ENCODE measurements at places on chromosomes 3 and 15. TPM values are rescaled to one million over a fixed set of nuclear protein-coding genes. Genes with fewer than 3 reads are reported as not detected.
A peak's percentile ranks its signal among the peaks of the same experiment; 100 is the strongest.

PP2D1 gene
- total RNA-seq = not detected

PIGZ gene
- 1.7 TPM for total RNA-seq

HYKK gene
- total RNA-seq = 9.6 TPM

ZNF385D gene
- total RNA-seq = 1.5 TPM

CASR gene
- not detected for total RNA-seq

DNA sequence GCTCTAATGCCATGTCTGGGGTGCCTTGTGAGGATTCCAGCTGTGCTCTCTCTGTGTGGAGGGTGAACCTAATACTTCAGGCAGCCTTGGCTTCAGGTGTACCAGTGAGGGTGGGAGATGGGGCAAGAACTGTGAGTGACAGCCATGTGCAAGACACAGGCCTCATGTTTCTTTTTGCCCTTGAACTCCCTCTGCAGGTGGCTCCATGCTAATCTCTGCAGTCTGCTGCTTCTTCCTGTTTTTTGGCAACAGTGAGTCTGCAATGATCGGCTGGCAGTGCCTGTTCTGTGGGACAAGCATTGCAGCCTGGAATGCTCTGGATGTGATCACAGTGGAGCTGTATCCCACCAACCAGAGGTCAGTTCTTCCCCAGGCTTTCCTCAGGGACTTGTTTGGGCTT lies 189.3 kb downstream of the SV2B start:
- no peak for DNase-seq

- peak; percentile 47 for DNase-seq
These were observed 39.3 kb downstream of the C2CD4B start for GRCh38 chr15:62125773-62126172.

GRCh38 chr3:166270429-166270828 lies 433.2 kb upstream of the BCHE start:
- no peak for DNase-seq

GRCh38 chr3:869734-870133 lies 223.1 kb upstream of the CNTN6 start:
- no peak for DNase-seq

DNA sequence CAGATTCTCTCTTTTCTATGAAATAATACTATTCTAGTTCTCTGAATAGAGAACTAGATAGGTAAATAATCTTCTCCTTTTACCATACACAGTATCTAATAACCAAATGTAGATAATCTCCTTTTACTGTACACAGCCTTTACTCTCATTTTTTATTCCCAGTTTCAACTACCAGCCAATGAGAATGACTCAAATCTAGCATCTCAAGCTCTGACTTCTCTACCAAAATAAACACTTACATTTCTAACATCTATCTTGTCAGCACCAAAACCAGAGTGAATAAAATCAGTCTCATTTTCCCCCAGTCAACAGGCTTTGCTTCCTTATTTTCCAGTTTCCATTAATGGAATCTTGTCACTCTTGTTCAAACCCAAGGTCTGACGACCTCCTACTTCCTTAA lies 36.9 kb downstream of the LRRFIP2 start:
- DNase-seq = no peak

GRCh38 chr3:122940628-122941086 lies 86.9 kb downstream of the SEMA5B start:
- DNase-seq = no peak

DNA sequence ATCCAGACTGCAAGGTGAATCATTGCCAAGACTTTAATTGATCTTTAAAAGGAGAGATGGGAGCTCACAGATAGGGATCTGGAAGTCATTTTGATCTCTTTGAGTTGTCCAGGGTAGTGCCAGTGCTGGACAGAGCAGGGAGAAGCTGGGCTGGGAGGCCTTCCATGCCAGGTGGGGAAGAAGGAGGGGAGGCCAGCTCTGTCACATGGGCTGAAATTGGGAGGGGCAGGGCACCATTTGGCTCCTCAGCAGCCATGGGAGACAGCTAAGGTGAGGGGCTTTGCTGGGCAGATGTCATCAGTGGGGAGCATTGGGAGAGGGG lies 23.4 kb downstream of the SMAD6 start:
- DNase-seq = no peak

- no peak for DNase-seq
These were observed 38.0 kb downstream of the CADPS start for GRCh38 chr3:62837145-62837787.

GRCh38 chr15:68318008-68318835 lies 40.7 kb downstream of the FEM1B start:
- DNase-seq = no peak
